Activated CD4-positive, alpha-beta T cell treated with anti-CD3 and anti-CD28 coated beads, Interleukin-2, amount 50 U/mL, for 16 hours (primary cell): ENCODE measurements at places on chromosomes 2 and 18.
A peak's percentile ranks its signal among the peaks of the same experiment; 100 is the strongest.

DNA sequence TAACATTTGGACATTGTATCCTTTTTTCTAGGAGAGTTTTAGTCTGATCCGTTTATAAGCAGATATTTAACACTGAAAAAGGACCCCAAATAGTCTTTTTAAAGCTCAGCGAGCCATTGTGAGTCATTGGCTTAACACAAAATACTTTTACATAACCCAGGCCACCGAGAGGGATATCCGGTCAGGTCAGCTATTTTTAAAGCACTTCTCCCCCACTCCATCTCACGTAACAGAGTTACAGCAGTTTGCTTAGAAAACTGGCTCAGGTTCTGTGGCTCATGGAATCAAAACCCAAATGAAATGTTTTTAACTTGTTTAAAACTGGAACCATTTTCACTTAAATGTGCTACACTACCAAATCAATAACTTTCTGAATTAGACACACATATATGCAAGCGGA lies 23.9 kb downstream of the COL4A3 start:
- no peak for DNase-seq

GRCh38 chr2:172531309-172531708 lies 24.6 kb upstream of the PDK1 start:
- DNase-seq, result no peak

GRCh38 chr2:199101487-199101886 lies 356.3 kb downstream of the SATB2 start:
- no peak for DNase-seq

DNA sequence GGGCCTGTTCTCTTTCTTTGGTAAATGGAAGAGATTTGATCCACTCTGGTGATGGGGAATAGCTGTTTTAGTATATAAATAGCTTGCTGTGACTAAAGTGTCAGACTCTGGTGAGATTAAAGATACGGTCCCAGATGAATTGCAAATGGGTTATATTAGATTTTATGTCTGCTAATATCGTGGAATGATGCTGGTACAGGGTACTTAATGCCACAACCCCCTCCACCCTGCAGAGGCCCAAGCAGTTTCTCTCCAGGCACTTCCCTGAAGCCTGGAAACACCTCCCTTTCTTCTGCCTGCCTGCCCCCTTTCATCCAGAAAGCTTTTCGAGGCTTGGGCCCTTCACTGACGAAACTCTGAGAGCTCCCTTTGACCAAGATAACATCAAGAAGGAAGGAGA lies 21.4 kb upstream of the RFX8 start:
- DNase-seq, result no peak

GRCh38 chr2:35246702-35247101 lies 1108.9 kb upstream of the CRIM1 start:
- no peak for DNase-seq

- no peak for DNase-seq
Observed at GRCh38 chr18:8116341-8117005, 492.8 kb upstream of the RAB12 start.

DNA sequence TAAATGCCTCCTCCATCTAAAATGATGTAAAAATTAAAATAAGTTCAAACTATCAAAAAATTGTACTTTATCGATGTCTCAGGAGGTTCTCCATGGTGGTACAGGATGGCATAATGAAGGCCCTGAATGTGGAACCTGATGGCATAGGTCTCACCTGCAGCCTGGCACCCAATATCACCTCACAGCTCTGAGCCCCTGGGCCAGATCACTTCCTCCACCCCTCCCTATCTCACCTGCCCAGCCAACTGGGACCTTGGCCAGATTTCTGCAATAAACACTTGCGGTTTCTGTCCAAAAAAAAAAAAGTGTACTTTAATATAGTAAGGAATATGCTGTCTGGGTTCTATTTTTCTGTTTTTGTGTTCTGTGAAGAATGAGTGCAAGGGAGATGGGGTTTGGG lies 6.7 kb upstream of the RBM45 start:
- no peak for DNase-seq

DNA sequence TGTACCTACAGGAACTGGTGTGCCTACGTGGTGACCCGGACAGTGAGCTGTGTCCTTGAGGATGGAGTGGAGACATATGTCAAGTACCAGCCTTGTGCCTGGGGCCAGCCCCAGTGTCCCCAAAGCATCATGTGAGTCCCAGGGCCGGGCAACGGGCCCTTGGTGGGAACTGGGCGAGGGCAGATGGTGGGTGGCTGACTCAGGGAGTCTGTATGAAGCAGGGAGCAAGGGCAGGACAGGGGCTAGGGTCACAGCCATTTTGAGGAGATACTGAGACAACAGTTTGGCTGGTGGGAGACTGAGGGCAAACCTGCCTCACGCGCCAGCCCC lies 1.7 kb downstream of the EMILIN1 start:
- no peak for DNase-seq

- no peak for DNase-seq
Observed at GRCh38 chr2:23273786-23274185, 111.2 kb upstream of the KLHL29 start.

- DNase-seq, result no peak
Observed at GRCh38 chr2:143162997-143163396, 33.8 kb downstream of the ARHGAP15 start.

- DNase-seq, result no peak
Observed at GRCh38 chr2:168541858-168542257, 85.8 kb downstream of the CERS6 start.

DNA sequence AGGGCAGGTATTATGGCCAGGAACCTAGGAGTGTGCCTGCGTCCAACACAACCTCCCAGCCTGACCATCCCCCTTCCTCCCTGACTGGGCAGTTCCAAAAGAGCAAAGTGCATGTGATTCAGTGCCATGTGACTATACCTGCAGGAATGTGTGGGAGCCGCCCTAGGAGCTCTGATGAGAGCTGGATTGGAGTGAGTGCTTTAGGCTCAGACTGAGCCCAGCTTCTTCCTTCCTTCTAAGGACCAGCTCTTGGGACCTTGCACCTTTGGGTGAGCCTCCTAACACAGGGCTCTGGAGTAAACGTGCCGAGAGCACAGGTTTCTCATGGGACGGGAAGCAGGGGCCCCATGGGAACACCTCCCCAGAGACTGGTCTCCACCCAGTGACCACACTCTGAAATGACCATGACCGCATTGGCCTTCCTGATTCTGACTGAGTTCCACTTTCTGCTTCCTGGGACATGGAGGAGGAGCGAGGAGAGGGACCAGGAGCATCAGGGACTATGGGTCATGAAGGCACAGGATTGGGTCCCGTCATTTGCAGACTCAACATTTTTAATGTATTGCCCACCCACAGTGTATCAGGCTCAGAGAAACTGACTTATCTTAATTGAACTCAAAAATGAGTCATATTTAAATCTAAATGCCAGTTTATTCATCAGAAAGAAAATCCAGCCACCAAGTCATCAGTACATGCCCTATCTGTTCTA lies 87.8 kb upstream of the BCL2L11 start:
- no peak for DNase-seq

DNA sequence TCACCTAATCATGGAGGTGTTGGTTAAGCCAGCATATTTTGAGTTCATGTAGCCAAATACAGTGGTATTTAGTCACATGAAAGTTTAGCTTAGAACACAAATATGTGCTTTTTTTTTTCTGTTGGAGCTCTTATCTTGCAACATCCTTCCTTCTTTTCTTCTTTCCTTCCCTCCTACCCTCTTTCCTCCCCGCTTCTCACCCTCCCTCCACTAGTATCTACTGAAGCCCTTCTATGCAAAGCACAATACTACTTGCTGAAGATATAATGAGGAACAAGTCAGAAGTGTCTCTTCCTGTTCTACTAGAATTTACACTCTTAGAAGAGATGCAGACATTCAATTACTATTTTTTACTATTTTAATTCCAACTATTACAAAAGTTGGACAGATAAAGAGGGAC lies 105.0 kb upstream of the ITGA4 start:
- DNase-seq, result no peak

GRCh38 chr2:189402932-189403331 lies 38.3 kb upstream of the WDR75 start:
- no peak for DNase-seq

DNA sequence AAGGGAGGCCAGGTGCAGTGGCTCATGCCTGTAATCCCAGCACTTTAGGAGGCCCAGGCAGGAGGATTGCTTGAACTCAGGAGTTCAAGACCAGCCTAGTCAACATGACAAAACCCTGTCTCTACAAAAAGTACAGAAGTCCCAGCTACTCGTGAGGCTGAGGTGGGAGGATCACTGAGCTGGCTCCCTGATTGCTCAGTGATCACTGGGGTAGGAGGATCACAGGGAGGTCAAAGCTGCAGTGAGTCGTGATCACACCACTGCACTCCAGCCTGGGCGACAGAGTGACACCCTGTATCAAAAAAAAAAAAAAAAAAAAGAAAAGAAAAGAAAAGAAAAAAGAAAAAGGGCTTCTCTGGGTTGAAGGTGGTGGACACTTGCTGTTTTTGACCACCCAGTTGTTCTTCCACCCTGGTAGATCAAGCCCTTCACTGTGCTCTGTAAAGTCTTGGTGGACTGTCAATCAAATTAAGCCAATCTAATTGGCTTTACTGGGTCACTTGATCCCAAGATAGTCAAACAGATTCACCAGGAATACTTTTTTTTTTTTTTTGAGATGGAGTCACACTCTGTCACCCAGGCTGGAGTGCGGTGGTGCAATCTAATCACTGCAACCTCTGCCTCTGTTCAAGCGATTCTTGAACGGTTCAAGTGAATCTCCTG lies 191.6 kb downstream of the AGPS start:
- no peak for DNase-seq

GRCh38 chr2:168056242-168056787 lies 191.1 kb downstream of the STK39 start:
- no peak for DNase-seq

DNA sequence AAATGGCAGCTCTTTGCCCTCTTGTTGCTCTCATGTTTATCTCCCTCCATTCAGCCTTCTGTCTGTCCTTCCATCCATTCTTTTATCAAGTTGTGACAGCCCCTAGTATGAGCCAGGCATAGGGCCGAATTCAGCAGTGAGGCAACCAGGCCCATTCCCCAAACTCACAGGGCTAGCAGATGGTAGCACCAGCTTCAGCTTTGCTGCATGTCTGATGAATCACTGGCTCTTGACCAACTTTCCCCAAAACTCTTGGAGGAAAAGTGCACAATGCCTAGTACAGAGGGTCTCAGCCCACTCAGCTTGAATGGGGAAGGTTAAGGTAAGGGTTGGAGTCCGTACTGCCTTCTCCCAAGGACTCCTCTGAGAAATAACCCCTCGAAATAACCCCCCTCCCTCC lies 35.7 kb downstream of the NPAS2 start:
- DNase-seq, result no peak

DNA sequence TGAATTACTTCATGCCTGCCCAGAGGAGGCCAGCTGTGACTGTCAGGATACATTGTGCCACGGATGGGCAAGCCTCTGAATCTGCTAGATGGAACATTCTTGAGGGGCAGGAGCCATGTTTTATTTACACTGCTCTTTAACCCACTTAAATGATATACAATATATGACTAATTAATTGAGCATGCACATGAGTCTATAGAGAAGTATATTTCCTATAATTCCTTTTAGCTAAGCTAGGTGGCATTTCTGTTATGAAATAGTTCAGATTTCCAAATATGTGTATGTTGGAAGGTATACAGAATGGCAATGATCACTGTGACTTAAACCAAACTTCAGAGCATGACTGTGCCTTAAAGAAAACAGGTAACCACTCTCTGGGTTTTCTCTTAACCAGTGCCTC lies 131.7 kb downstream of the RAB3GAP1 start:
- DNase-seq, result no peak

GRCh38 chr18:37188016-37188791 lies 359.3 kb downstream of the KIAA1328 start:
- no peak for DNase-seq

DNA sequence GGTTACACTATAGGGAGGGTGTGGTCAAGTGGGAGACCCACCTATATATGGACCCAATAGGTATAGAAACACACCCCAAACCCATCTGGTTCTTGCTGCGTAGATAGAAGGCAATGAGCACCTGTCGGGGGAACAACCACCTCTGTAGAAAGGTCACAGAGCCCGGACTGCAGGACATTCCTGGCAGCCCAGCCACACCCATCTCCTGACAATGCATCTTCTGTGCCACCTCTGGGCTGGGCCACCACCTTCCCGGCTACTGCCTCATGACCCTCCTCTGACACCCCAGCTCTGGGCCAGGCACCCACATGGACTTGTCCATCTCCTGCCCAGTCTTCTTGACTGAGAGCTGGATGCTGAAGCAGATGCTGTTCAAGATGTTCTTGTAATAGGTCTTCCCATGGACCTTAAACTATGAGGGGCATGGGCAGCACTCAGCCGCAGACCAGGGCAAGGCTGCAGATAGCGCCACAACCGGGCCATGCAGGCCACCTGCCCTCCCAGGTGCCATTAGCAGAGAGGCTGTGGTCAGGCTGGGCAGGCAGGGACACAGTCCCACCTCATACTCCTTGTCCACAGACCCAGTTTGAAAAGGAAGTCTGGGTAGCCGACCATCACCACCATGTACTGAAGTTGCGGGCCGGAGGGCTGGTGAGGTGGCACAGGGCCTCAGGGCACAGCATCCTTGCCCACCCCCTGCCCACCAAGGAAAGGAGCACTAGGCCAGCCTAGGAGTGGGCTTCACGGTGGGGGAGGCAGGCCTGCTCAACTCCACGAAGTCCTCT lies 9.3 kb downstream of the ALPG start:
- no peak for DNase-seq

- no peak for DNase-seq
Observed at GRCh38 chr18:44741085-44741484, 60.4 kb downstream of the SETBP1 start.

DNA sequence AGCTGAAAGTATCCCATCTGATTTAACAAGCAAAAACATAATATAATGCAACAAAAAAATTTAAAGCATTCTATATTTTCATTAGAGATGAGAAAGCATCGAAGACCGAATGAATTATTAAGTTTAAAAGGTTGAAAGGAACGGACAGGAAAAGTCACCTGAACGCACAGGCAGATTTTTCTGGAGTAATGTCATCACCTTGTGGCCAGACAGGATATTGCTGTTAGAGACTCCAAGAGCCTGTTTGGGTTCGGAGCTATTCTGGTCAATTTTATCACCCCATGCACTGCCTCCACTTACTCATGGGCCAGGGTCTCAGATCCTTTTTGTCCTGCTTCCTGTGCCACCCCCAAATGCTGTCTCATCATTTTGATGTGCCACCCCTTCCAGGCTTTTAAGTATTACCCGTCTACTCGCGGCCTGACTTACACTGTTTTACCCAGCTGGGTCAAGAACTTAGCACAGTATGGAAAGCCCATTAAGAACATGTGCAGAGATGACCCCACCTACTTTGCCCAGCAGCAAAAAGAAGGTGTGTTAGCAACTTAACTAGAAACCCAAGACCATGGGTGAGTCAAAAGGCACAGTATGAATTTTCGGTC lies 27.3 kb downstream of the GKN2 start:
- DNase-seq, result peak; percentile 67
